ENCODE measurements at places on chromosomes 6 and 20.

- no peak for DNase-seq
Measured at GRCh38 chr6:127854009-127854408, 46.8 kb downstream of the THEMIS start.

- DNase-seq = no peak
Measured at GRCh38 chr6:96990989-96991388, 66.5 kb downstream of the KLHL32 start.

DNA sequence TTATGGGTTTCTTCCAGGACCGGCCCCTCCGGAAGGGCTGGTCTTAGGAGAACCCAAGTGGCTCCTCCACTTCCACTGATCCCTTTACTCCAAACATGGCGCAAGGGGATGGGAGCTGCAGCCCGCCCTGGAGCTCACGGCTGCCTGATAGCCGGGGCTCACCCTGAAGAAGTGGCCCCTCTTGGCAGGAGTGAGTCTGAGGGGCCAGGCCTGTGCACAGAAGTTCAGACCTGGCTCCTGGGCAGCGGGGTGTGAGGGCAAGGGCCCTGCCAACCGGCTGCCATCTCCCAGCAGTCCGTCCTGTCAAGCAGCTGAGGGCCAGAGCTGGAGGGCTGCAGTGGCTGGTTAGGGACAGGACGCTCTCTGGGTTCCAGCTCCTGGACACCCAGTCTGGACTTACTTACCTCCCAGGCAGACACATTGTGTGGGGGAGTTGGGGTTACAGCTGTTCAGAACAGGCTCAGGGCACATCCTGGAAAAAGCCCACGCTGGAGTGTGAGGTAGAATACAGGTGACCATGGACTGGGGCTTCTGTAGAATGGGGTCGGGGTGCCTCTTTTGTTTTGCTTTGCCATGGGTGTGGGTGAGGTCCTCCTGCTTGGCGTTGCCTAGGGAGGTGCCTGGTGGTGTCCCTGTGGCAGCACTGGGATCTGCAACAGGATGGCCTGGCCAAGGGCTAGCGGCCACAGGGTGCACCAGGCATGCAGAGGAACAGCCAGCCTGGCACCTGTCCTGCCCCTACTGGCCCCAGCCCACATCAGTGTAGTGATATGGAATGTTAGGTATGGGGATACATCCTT, 88.4 kb downstream of the ASXL1 start:
- no peak for DNase-seq

- DNase-seq = no peak
Measured at GRCh38 chr6:137736911-137737310, 130.1 kb upstream of the TNFAIP3 start.

DNA sequence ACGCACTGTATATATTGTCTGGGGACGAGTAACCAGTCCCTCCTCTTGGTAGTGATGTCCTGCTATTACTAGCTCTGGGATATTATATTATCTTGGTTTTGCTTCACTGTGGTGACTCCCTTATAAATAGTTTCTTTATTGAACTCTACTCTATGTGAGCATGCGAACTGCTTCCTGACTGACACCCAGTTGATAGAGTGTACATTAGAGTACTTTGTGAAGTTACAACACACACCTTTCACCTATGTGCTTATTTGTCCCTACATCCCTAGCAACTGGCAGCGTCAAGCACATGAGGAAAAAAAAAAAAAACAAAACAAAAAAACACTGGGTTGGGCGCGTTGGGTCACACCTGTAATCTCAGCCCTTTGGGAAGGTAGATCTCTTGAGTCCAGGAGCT, 67.3 kb upstream of the TENT5A start:
- no peak for DNase-seq

GRCh38 chr6:136782021-136782770, 10.1 kb downstream of the MAP3K5 start:
- DNase-seq = no peak

GRCh38 chr6:39563566-39564311, 161.5 kb downstream of the KIF6 start:
- DNase-seq = no peak

DNA sequence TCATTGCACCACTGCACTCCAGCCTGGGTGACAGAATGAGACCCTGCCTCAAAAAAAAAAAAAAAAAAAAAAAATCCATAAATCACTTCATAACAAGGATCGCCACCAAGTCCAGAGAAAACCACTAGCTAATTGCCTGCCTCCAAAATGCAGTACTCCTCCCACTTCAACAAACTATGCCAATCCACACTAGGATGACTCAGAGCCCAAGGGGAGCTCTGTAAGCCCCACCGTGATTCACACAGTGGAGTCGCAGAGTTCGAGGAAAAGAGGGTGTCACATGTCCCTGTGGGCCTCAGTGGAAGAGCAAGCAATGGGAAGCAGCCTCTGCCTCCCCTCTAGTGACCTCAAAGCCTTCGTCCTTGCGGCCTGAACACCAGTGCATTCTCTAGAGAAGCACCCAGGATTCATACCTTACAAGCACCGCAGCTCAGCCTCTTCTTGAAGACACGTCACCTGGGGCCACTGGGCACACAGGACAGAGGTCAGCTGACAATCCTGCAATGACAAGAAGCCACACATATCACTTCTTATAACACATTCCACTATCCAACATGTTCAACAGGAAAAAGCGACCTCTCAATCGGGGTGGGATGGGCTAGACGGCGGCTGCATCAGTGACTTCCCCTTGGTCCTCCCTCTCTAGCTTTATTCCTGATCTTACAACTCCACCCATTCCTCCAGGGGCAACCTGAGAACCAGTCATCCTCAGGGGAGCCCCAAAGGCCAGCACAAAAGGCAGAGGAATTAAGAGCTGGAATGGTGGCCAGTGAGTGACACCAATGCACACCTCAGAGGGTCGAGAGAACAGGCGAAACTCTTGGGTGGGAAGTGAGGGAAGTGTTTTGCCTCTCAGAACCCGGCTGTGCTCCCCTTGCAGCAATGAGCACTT, 8.9 kb downstream of the SNHG17 start:
- no peak for DNase-seq

DNA sequence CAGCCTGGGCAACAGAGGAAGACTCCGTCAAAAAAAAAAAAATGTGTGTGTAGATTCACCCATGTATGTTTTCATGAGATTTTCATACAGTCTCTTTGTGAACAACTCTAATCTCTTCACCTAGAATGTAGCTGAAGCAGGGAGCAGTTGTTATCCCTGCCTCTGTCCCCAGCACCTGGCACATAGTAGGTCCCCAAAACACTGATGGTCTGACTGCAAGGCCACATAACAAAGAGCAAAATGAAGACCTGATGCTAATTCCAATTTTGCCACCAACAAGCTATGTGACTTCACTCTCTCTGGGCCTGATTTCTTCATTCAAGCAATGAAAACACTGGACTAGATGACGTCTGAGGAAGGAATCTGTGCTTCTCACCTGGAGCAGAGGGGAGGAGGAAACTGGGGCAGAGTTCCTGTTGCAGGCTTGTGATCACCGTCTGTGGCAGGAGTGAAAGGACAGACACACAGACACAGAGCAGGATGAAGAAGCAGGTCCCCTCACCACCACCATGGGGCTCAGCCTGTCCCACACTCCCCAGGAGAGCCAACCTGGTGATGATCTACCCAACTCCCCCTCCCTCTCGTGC, 4.6 kb downstream of the SLC44A4 start:
- DNase-seq = no peak

- DNase-seq = no peak
Measured at GRCh38 chr6:124719913-124720312, 242.3 kb upstream of the RNF217 start.

- no peak for DNase-seq
Measured at GRCh38 chr20:23082846-23083552, 3.1 kb downstream of the CD93 start.

DNA sequence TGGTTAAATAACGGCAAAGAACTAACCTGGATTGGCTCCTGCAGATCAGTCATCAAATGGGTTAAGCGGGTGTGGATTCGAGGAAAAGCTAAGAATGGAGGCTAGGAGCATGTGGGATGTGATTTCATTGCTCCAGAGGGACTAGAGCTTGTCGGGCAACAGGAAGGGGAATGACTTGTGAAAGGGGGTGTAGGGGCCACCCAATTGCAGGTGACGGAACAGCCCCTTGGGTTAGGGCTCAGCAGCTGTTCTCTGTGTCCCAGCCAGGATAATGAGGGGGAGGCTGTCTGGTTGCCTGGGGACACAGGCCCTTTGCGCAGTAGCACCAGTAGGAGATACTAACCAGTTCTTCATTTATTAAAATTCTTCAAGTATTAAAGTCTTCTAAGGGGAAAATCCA, 25.0 kb upstream of the MRPS18A start:
- DNase-seq = no peak

- no peak for DNase-seq
Measured at GRCh38 chr6:166774292-166774691, 147.2 kb upstream of the RPS6KA2 start.

DNA sequence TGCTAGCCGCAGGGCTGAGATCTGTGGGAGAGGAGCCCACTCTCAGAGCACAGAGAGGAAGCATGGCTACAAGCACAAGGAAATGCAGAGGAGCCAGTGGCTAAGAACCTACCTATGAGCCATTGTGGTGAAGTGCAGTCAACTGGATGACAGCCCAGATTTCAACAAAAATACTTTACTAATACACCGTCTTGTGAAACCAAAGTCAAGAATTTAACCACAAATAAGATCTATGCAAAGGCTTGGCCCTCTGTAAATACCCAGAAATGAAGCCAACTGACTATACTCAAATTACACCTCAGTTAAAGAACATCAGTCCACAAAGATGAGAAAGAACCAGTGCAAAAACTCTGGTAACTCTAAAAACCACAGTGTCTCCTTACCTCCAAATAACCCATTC, 40.1 kb upstream of the PTCHD4 start:
- no peak for DNase-seq

DNA sequence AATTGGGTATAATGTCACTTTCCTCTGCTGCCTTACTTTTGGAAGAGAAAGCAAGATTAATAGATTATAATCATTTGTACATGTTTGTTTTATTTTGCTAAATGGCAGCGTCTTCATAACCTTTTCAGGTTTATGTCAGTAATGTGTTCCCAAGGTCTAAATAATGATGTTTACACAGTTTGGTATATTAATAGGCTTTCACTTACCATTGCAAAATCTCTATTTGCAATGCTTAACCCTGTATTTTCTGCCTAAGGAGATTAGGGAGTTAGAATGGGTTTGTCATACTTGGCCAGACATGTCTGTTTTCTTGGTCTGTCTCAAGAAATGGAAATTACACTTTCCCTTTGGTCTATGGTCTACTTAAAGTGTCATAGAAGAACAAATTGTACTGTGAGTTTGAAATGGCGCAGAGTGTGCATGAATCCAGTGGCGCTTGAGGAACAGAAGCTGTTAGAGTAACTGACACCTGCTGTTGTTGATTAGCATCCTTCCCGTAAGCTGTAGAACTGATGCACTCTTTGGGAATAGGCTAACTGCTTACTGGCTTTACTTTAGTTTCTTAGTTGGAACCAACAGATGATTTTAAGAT, 261.1 kb downstream of the SAMD5 start:
- no peak for DNase-seq

DNA sequence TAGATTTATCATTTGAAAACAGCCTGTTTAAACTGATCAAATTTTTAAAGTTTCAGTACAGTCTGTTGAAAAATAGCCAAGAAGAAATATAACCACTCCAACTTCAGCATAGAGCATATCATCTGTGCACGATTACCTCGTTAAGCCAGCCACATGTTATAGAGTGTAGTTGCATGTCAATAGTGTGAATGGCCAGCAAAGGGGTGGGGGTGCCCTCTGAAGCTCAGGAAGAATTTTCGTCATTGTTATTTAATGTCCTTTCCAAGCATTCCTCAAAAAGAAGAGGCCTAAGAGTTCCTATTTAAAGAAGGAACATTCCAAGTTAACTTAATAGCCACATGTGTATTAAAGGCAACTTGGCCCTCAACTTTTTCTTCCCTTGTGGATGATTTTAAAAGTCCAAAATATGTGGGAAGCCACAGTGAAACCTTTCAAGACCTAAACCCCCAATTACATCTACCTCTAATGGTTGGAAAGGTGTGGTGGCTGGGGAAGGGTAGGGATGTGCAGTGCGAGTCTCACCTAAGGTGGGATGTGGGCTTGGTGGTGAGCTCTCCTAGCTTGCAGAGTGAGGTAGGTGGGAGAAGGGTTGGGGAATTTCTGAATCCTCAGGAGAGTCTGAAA, 1.8 kb upstream of the CCN2 start:
- DNase-seq = no peak

- DNase-seq = no peak
Measured at GRCh38 chr6:37131104-37131959, 38.6 kb upstream of the PIM1 start.

- no peak for DNase-seq
Measured at GRCh38 chr6:117976030-117976651, 69.1 kb downstream of the SLC35F1 start.

GRCh38 chr20:40922865-40923264, 105.8 kb upstream of the TOP1 start:
- no peak for DNase-seq

DNA sequence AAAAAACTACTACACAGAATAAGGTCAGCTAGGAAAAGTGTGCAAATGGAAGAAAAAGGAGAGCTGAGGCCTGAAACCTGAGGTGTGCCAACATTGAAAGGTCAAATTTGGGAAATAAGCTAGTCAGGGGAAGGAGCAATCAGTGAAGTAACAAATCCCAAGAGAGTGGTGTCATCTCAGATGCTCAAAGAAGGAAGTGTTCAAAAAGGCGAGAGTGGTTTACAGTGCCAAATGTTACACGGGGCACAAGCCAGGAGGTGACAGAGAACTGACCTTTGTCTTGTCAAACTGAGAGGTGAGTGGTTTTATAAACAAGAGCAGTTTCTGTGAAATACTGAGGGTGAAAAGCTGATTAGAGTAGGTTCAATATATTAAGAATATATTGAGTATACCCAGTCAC, 83.0 kb upstream of the TCF21 start:
- no peak for DNase-seq

DNA sequence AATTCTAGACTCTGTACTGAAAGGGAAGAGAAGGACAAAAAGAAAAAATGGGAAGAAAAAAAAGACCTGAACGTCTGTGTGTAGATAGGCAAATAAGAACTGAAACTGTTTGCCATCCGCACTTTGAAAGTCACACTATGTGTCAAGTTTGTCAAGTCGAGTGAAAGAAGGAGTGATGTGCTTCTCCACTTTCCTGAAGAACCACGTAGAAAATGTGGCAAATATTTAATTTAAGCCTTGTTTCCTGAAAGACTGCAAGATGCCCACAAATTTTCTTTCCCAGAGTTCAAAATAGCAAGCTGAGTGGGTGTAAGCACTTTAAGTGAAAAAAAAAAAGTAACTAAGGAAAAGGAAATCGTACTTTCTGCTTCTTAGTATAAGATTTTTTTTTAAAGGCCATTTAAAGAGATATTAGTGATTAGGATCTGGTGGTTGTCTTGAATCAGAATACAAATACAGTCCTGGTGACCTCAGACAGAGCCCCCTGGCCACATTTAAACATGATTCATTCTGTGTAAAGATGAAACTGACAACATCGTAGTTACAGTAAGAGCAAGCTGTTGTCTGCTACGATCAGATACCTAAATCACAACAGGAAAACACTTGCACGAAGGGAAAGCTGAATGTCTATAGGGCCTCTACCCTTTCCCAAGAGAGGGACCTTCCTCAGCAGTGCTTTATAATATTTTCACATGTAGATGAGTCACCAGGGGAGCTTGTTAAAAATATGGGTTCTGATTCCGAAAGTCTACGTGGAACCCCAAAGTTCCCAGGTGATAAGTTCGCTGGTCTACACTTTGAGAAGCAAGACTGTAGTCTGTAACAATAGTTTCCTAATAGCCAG, 102.3 kb downstream of the HIVEP2 start:
- DNase-seq = no peak
